ENCODE measurements at places on chromosomes 3 and 15.

GRCh38 chr15:100279446-100279845 lies 62.3 kb downstream of the ADAMTS17 start:
- no peak for DNase-seq

GRCh38 chr15:73530649-73531048 lies 87.7 kb downstream of the REC114 start:
- no peak for DNase-seq

DNA sequence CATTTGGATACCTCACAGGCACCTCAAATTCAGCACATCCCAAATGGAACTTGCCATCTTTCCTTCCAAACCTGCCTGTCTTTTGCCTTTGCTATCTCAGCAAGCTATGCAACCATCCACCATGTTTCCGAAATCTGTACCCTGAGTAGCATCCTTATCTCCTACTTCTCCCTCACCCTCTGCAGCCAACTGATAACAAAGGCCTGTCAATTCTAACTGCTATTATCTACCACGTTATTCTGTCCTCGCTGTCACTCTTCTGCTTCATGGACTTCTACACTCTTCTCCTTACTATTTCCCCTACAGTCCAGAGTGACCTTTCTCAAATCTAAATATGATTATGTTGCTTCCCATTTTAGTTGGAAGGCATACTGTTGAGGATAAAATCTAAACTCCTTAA lies 25.5 kb upstream of the TAFA4 start:
- no peak for DNase-seq

- no peak for DNase-seq
These were observed 882.5 kb upstream of the GBE1 start for GRCh38 chr3:82643948-82644347.

All from activated CD4-positive, CD25-positive, alpha-beta regulatory T cell (primary cell).